ENCODE measurements at places on chromosomes 1 and 21. TPM values are rescaled to one million over a fixed set of nuclear protein-coding genes. Genes with fewer than 3 reads are reported as not detected.
A peak's percentile ranks its signal among the peaks of the same experiment; 100 is the strongest.

DNA sequence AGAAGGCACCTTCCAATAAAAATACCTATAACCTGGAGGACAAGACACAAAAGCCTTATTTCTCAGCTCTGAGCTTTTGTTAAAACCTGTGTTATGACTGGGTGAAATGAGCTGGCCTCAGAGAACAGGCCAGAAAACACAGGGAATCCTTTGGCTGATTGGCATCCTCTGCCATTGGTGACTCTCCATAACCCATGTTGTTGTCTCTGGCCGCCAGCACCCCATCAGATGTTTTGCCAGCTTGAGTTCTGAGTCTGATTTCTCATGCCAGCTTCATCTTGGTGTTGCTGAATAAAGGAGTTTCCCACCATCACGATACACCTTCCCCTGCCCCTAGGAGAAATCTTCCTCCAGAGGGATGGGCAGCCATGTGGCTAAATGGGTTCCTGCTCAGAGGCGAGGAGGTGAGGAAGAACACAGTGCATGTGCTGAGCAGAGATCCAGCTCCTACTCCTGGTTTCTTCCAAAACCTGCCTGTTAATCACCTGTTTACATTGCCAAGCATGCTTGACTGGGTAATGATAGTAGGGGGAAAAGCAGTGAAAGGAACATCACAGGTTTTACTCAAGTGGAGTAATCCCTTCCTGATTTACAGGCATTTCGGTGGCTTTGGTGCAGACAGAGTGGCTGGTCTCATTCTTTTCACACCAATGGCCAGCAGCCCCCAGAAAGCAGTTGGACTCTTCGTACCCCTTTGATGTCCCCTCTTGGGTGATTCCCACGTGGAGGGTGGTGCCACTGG lies 109.8 kb downstream of the ROR1 start:
- no peaks in the 10 kb centered on the region for H3K27me3 ChIP-seq
- DNase-seq, result no peak
- no peaks in the 10 kb centered on the region for H3K36me3 ChIP-seq
- H3K4me1 ChIP-seq, result peaks cover 13% of the 10 kb centered on the region
- H3K4me3 ChIP-seq, result no peak overlapping the region

DNA sequence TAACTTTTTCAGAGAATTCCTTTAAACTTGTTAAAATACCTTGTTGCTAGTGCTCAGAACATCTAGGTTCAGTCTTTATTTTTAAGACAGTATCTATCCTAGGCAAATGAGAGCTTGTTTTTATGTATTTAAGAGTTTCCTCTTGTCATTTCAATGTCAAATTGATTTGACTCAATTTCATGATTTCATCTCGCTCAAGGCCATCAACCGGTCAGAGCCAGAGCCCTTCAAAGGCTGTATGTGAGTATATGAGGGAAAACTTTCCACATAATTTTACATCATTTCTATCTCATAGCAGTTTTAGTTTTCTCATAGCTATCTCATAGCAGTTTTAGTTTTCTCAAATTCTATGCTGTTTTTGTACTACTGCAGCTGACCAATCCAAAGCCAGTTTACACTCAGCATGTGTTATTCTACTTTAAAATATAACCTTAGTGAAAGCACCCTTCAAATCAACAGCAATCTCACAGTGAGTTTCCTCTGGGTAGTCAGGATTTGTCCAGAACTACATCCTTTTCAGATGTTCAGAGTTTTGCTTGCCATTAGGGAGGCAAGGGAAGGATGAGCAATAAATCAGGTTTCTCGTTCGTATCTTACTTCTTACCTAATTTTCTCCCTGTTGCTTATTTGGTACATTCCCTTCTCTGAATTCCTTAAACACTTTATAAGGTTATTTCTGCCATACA lies 12.7 kb downstream of the HNRNPU start:
- no peak overlapping the region for H3K4me3 ChIP-seq
- H3K4me1 ChIP-seq, result no peaks in the 10 kb centered on the region
- no peaks in the 10 kb centered on the region for H3K27me3 ChIP-seq
- peak overlapping the region; percentile 22 for H3K27ac ChIP-seq
- DNase-seq, result no peak
- H3K36me3 ChIP-seq, result peaks cover 95% of the 10 kb centered on the region

DNA sequence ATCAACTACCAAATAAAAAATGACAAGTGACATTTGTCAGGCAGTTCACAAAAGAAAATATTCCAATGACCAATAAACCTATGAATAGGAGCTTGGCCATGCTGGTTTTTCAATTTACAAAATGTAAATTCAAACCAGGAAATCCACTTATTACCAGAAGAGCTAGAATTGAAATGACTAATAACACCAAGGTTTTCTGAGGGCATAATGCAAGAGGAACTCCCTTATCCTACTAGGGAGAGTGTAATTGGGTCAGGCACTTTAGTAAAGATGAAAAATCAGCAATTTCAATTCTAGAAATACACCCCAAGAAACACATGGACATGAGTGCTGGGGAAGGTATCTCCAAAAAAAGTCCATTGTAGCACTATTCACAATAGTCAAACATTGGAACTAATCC lies 16.7 kb upstream of the TIAM1 start:
- H3K4me1 ChIP-seq, result no peaks in the 10 kb centered on the region
- H3K27me3 ChIP-seq, result no peaks in the 10 kb centered on the region
- no peak overlapping the region for H3K27ac ChIP-seq

DNA sequence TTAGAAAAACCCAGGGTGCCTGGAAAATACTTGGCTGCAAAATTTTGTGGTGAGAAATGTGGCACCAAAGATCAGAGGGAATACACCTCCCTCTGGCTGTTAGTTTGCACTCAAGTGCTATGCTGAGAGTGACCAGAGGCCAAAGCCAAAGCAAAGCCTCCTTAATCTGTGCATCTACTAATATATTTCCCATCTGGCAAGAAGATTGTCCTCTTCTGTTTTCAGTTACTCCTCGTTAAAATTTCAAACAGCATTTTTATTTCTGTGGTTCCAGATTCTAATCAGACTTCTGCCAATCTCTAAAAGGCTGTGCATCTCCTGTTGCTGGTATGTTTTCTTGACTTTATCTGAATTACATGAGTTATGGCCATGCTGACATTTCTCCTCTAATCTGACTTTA lies 327.4 kb downstream of the TBX15 start:
- no peak for DNase-seq
- H3K36me3 ChIP-seq, result no peaks in the 10 kb centered on the region
- peaks cover 40% of the 10 kb centered on the region for H3K4me1 ChIP-seq
- no peaks in the 10 kb centered on the region for H3K27me3 ChIP-seq
- H3K27ac ChIP-seq, result no peak overlapping the region
- no peak overlapping the region for H3K4me3 ChIP-seq

GRCh38 chr1:236051242-236051791 lies 13.6 kb downstream of the NID1 start:
- no peaks in the 10 kb centered on the region for H3K27me3 ChIP-seq
- no peak overlapping the region for H3K4me3 ChIP-seq
- H3K36me3 ChIP-seq, result no peaks in the 10 kb centered on the region
- DNase-seq, result peak; percentile 32

DNA sequence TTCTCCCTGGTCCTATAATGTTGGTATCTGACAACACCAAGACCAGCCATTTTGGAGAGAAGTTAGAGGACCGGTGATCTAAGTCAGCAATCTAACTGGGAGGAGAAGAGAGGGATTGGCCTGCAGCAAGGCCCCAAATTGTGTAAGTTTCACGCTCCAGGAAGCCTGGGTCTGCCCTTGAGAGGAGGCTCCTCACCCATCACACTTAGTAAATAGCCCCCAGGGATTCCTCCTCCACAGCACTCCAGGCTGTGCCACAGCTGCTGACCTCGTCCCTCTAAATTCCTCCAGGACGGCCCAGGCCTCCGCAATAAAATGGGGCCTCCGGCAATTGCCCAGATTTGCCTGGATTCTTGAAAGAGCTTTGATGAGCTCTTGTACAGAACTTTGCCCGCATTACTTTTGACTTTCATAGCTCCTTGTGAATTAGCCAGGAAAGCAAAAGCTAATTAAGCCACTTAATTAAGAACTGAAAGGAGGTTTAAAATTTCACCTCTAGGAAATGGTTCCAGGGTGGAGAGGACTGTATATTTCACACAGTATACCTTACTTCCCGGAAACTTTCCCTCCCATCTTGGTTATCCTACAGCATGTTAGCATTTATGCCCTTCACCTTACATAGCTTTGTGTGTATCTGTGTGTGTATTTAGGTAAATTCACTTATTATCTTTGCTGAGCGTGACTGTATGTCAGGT lies 90.5 kb downstream of the LAMC2 start:
- H3K27ac ChIP-seq, result no peak overlapping the region
- H3K4me1 ChIP-seq, result no peaks in the 10 kb centered on the region
- H3K4me3 ChIP-seq, result no peak overlapping the region
- no peaks in the 10 kb centered on the region for H3K36me3 ChIP-seq
- DNase-seq, result no peak

DNA sequence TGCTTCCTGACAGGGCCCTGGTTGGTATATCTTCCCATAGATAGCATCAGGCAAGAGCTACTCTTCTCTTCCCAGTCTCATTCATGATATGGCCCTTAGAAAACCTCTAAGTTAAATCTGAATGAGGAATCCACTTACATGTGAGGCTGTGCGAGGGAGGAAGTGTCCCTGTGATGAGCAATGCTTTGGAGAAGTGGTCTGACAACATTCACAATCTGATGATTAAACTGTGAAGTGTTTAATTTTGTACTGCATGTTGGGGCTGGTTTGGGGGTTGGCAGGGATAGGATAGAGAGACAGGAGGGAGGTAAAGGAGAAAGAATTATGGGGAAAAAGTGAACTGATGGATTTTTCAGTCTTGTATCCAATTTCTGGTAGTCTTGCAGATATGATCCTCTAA lies 421.2 kb upstream of the DAB1 start:
- peak; percentile 40 for DNase-seq
- peaks cover 5% of the 10 kb centered on the region for H3K4me1 ChIP-seq
- no peaks in the 10 kb centered on the region for H3K27me3 ChIP-seq
- H3K36me3 ChIP-seq, result no peaks in the 10 kb centered on the region
- no peak overlapping the region for H3K27ac ChIP-seq

FCRL2 gene
- total RNA-seq, result not detected

- peaks cover 26% of the 10 kb centered on the region for H3K36me3 ChIP-seq
- peaks cover 10% of the 10 kb centered on the region for H3K4me1 ChIP-seq
- H3K27me3 ChIP-seq, result no peaks in the 10 kb centered on the region
- H3K27ac ChIP-seq, result peak overlapping the region; percentile 20
- no peak for DNase-seq
Measured at GRCh38 chr21:37484535-37485474, 118.2 kb downstream of the DYRK1A start.

DNA sequence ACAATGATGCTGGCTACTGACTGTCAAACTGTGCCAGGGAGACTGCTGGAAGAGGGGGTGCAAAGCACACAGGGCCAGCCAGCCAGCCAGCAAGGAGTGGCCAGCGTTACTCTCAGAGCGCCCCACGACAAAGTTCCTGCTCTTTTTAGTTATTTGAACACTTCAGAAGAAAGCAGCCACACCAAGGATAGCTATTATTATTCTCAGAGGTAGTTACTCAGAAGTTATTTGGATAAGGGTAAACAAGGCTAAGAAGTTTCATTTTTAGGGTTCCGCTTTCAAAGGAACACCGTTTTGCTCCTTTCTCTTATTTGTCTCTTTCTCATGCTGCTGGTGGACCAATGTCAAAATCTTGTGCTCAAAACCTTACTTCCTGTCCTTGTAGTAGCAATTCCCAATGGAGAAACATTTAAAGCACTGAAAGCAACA lies 59.9 kb downstream of the VANGL2 start:
- H3K36me3 ChIP-seq, result no peaks in the 10 kb centered on the region
- no peak overlapping the region for H3K27ac ChIP-seq
- peaks cover 16% of the 10 kb centered on the region for H3K27me3 ChIP-seq
- peaks cover 3% of the 10 kb centered on the region for H3K4me1 ChIP-seq
- no peak overlapping the region for H3K4me3 ChIP-seq
- no peak for DNase-seq

GRCh38 chr1:235908742-235909520 lies 42.2 kb upstream of the LYST start:
- DNase-seq, result no peak
- no peak overlapping the region for H3K27ac ChIP-seq
- H3K4me3 ChIP-seq, result no peak overlapping the region
- no peaks in the 10 kb centered on the region for H3K36me3 ChIP-seq
- H3K4me1 ChIP-seq, result peaks cover 7% of the 10 kb centered on the region

GRCh38 chr1:43068911-43069310 lies 103.2 kb downstream of the EBNA1BP2 start:
- H3K36me3 ChIP-seq, result no peaks in the 10 kb centered on the region
- DNase-seq, result no peak
- no peaks in the 10 kb centered on the region for H3K27me3 ChIP-seq

LORICRIN gene
- not detected for total RNA-seq

DNA sequence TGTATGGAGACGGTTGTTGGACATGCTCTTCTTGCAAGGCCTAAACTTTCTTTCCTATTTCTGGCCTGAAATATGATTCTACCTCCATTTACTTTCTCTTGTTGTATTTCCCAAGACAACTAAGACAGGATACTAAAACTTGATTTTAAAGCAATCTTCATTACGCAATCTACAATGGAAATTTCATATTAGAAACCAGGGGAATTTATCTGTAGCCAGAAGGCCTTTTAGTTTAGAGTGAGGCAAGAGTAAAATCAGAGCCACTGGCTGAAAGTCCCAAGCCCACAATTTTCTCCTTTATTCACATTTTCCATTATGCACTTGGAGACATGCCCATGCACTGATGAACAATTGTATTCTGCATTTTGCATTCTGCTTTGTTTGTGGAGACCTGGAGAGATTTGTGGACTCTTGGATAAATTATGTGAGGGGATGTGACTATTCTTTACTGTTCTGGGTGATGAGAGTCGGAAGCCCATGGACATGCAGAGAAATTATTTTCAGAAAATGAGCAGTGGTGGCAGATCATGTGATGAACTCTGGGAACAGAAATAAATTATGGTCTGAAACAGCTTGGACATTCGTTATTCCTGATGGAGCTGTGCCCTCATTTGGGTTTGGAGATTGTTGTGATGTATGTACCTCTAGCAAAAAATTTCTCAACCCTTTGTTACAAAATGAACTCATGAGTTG lies 336.8 kb downstream of the SEC16B start:
- DNase-seq, result peak; percentile 63
- H3K4me3 ChIP-seq, result no peak overlapping the region
- no peaks in the 10 kb centered on the region for H3K4me1 ChIP-seq
- no peak overlapping the region for H3K27ac ChIP-seq
- H3K36me3 ChIP-seq, result no peaks in the 10 kb centered on the region

DNA sequence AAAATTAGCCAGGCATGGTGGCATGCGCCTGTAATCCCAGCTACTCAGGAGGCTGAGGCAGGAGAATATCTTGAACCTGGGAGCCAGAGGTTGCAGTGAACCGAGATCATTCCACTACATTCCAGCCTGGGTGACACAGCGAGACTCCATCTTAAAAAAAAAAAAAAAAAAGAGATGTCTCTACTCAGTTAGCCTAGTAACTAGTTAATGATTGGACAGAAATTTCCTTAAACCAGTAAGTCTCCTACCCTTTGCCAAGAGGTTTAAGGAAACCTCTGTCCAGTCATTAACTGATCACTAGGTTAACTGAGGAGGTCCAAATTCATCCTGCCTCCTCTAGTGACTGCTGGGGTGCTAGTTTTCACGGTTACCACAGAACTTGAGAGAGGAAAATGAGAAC lies 143.9 kb upstream of the UBE2U start:
- no peak for DNase-seq
- no peaks in the 10 kb centered on the region for H3K27me3 ChIP-seq
- no peak overlapping the region for H3K4me3 ChIP-seq
- peaks cover 23% of the 10 kb centered on the region for H3K4me1 ChIP-seq
- no peak overlapping the region for H3K27ac ChIP-seq

Data from cardiac muscle cell (in vitro differentiated cells and primary cell).